Stimulated activated CD4-positive, alpha-beta T cell treated with anti-CD3 and anti-CD28 coated beads, Interleukin-2, amount 100 ng/mL, for 24 hours (primary cell): ENCODE measurements at places on chromosomes 2 and 18.

GRCh38 chr2:66433945-66434678 lies 813 bp upstream of the MEIS1 start:
- no peak for DNase-seq

- no peak for DNase-seq
Observed at GRCh38 chr2:39642051-39642718, 23.5 kb upstream of the TMEM178A start.

DNA sequence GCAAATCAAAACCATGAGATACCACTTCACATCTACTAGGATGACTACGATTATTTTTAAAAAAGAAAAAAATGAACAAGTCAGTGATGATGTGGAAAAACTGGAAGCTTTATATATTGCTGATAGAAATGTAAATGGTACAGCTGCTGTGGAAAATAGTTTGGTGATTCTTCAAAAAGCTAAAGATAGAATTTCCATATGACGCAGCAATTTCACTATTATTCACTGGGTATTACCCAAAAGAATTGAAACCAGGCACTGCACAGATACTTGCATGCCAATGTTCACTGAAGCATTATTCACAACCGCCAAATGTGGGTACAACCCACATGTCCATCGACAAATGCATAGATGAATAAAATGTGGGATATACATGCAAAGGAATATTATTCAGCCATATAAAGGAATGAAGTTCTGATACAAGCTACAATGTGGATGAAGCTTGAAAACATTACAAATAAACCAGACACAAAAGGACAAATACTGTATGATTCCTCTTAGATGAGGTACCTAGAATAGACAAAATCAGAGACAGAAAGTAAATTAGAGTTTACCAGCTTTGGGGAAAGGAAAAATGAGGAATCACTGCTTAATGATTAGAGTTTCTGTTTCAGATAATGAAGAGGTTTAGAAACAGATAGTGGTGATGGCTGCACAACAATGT lies 11.1 kb downstream of the RTTN start:
- peak; percentile 24 for DNase-seq

DNA sequence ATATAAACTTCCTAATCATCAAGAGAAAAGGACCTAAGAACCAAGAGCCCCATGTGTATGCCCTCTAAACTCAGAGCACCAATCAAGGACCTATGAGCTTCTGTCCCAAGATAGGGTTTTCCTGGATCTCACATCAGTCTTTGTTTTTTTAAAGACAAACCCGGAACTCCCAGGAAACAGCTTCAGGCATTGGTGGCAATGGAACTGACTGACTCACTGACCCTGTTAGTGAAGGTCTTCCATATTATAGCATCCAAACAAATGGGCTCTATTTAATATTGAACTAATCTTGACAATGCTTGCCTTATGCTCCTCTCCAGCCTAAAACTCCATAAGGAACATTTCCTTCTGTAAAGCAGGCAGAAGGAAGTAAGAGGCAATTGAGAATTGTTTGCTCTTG lies 63.5 kb upstream of the RPE start:
- no peak for DNase-seq

DNA sequence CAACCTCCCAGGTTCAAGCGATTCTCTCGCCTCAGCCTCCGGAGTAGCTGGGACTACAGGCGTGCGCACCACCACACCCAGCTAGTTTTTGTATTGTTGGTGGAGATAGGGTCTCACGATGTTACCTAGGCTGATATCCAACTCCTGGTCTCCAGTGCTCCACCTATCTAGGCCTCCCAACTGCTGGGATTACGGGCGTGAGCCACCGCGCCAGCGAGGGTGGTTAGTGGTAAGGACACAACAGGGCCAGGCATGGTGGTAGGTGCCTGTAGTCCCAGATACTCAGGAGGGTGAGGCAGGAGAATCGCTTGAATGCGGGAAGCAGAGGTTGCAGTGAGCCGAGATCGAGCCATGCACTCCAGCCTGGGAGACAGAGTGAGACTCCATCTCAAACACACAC lies 26.6 kb upstream of the DUSP2 start:
- no peak for DNase-seq

GRCh38 chr2:207408086-207408794 lies 121.5 kb upstream of the CREB1 start:
- no peak for DNase-seq

- no peak for DNase-seq
Observed at GRCh38 chr2:179262077-179262660, 2.5 kb downstream of the SESTD1 start.

DNA sequence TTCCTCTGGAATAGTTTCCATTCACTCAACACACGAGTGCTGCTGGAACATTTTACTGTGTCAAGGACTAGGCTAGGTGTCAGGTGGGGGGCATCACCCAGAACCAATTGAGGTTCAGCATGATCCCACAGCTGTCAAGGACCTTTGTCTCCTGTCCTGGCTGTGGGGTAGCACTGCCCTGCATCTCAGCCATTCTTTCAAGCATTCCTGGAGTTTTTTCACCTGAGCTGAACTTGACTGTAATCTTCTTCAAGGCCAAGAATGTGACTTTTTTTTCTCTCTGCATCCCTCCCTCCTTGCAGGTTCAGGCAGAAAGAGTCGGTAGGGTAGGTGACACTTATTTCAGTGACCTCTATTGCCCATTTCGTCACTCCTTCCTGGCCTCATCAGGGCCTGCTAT lies 3.5 kb downstream of the MAPK4 start:
- no peak for DNase-seq

DNA sequence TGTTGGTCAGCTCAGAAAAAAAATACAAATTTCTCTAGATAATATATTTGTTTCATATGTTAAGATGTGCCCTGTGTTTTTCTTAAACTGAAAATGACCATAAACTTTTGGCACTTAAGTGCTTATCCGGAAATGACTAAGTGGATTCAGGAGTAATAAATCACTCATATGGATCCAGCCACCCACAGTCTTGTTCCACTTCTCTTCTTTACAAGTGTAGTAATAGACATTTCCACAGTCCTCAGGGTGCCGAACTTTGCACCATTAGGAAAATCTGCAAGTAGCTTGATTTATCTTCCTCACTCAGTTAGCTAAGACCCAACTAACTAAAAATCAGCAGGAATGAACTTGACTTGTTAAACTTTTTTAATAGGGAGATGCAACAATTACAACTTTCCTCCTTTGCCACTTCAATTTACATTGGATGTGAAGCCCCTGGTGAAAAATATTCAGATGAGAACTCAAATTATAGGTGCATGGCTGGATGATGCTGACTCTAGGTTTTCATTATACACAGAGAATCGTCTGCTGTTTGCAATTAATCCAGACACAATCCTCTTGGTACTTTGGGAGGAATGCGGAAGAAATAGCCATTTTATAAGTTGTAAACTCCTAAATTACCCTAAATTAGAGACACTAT lies 322.5 kb downstream of the ARHGAP15 start:
- DNase-seq, result no peak

GRCh38 chr2:158187908-158188307 lies 86.2 kb downstream of the UPP2 start:
- DNase-seq, result no peak

GRCh38 chr2:189092936-189093335 lies 86.6 kb downstream of the COL5A2 start:
- DNase-seq, result no peak
